PC-9 (cell line): ENCODE measurements at places on chromosomes 5 and 9.

DNA sequence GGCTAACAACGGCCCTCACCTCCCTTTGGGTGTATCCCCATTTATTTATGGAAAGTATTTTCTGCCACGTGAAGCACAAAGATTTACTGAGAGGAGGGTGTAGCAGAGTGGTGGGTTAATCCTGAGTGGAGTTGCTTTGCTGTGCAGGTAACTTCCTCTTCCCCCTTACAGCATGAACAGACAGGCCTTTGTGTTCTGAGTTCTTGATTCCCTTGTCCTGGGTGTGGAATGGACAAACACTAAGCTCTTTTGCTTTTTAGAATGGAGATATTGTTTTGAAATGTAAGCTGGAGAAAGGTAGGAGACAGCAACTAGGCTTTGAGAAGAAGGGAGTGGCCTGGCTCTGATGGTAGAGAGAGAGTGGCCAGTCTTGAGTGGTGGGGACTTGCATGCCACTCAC is 17.1 kb upstream of the GLRX start:
- no peak for DNase-seq

DNA sequence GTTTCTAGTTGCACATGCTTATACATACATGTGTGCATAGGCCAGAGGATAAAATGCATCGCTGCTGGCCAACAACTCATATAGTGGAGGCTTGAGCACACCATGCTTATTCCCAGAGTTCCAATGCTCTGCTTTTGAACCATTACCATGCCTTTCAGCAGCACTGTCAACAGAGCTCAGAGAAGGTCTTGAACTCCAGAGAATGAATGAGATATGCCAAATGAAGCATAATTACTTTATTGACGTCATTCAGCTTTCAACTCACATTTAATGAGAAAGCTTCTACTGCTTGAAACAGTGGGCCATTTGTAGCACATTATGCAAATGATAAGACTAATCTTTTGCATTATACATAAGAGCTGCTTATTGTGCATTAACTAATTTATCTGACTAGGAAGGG is 765.3 kb upstream of the GRAMD2B start:
- DNase-seq = no peak

- DNase-seq = no peak
Measured at GRCh38 chr9:121807823-121808278, 156.4 kb downstream of the DAB2IP start.

GRCh38 chr9:93465855-93466254 is 12.5 kb upstream of the FAM120AOS start:
- DNase-seq = no peak

GRCh38 chr5:10935536-10935935 is 174.5 kb upstream of the DAP start:
- DNase-seq = no peak
